ENCODE measurements at places on chromosomes 2 and 18.

DNA sequence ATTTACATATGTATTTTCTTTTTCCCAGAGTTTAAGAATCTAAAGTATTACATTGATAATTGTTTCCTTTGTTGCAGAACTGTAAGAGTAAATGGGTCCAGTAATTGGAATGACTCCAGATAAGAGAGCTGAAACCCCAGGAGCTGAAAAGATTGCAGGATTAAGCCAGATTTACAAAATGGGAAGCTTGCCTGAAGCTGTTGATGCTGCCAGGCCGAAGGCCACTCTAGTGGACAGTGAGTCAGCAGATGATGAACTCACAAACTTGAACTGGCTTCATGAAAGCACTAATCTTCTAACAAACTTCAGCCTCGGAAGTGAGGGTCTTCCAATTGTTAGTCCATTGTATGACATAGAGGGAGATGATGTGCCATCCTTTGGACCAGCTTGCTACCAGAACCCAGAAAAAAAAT is 183.8 kb upstream of the STON1 start:
- peak; percentile 87 for DNase-seq

DNA sequence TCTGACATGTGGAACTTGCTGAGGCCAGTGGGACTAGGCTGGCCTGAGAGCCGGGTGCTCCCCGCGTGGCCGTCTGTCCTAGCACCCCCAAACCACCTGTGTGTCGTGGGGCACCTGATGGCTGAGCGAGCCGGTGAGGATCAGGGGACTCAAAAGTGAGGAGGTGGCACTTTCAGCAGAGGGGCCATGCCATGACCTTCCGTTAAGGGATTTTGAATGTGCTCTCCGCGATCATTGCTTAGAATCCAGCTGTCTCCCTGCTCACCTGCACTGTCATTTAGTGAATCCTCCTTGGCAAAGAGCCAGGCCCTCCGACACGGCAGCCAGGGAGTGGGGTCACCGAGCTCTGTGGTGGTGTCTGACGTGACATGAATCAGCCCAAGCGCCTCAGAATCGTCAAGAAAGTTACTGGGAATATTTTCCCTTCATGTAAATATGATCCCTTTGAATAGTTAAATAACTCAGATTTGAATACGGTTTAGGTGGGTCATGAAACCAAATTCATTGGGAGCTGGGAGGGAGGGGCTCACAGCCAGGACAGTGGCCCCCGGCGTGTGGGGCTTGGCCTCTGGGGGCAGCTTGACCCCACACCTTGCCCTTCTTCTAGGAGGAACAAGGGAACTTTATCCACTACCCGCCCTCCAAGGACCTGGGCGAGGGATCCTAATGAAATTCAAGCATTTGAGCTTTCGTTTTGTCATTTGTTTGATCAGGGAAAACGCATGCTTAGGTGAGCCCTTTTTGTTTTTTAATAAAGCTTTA is 9.5 kb downstream of the NFATC1 start:
- DNase-seq, result no peak

GRCh38 chr2:238069021-238069709 is 8.4 kb downstream of the SCLY start:
- DNase-seq, result no peak

DNA sequence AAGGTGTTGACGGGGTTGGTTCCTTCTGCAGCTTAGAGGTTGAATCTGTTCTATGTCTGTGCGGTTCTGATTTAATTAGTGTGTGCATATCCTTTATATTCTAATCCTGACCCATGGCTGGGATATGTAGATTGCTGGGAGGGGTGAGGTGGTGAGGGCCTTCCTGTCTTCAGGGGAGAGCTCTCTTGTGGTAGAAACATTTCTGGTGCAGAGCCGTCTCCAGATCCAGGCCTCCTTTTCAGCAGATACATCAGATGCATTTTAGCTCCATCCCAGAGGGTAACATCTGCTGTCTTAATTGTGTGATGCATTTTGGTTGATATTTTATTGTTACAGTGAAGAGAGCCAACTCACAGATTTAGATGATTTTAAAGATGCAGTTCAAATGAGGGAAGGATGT is 227.8 kb downstream of the AGAP1 start:
- DNase-seq, result no peak

DNA sequence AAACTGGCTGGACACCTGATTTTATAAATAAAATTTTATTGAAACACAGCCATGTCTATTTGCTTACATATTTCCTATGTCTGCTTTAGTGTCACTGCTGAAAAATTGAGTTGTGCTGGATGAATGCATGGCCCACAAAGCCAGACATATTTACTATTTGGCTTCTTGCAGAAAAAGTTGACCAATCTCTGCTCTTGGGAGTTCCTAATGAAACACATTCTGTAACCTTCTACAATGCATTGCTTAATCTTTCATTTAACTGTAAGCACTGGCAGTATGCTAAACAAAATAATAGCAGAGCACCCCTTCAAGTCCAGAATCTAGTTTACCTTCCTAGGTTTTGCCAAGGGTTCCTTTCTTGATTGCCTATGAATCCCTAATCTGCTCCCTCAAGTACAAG is 17.7 kb upstream of the SERPINB7 start:
- DNase-seq, result no peak

DNA sequence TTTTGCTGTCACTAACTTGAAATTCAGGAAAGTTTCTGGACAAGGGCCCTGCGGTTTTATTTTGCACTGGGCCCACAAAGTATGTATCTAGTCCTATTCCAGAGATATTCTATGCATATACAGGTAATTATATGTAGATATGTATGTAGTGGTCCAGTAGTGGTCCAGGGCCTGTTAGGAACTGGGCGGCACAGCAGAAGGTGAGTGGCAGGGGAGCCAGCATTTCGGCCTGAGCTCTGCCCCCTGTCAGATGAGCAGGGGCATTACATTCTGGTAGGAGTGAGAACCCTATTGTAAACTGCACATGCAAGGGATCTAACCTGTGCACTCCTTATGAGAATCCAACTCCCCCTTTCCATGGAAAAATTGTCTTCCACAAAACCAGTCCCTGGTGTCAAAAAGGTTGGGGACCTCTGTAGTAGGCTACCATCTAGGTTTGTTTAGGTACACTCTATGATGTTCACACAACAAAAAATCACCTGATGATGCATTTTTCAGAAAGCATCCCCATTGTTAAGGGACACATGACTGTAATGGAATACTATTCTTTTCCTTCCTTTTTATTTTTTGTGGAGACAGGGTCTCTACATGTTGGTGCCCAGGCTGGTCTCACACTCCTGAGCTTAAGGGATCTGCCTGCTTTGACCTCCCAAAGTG is 2.8 kb upstream of the PPP4R3B start:
- no peak for DNase-seq

- DNase-seq, result no peak
Observed at GRCh38 chr2:23694058-23695045, 232.6 kb downstream of the ATAD2B start.

- no peak for DNase-seq
Observed at GRCh38 chr18:75496151-75496550, 68.6 kb upstream of the SMIM21 start.

- peak; percentile 49 for DNase-seq
Observed at GRCh38 chr2:233832869-233833311, 21.4 kb downstream of the HJURP start.

DNA sequence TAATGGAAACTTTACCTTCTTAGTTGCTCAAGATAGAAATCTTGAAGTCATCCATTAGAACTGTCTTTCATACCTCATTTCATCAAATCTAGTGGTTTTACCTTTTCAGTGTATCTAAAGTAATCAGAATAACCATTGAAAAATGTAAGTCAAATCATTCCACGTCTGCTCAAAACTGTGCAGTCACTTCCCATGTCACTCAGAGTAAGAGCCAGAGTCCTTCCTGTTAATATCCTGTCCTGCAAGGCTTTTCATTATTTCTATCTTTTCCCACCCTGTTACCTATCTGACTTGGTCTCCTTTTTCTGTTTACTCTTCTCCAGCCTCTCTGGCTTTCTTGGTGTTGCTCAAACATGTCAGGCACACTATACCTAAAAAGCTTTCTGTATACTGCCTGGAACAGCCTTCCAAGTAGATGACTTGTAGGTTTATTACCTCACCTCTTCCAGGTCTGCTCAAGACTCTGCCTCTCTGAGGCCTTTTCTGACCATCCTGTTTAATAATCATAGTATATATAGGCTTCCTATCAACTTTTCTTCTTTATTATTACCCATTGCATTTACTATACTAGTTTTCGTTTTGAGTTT is 3.4 kb downstream of the C2orf69 start:
- no peak for DNase-seq

DNA sequence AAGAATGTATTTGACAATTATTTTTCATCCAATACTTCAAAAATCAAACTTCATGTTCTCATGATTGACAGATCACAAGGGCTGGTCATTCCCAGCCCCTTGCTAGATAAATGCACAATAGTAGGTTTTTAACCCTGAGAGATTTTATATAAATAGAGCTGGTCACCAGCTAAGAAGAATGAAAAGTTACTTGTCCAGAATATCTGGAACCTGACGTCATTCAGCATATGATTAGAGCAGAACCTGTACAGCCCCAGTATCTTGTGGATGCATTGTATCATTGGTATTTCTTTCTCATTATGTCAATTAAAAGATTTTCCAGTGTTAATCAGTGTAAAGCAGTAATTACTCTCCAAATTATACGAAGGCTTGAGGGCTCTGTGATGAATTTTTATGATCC is 202.8 kb upstream of the RND3 start:
- no peak for DNase-seq
